ENCODE measurements at places on chromosomes 11 and 22. TPM values are rescaled to one million over a fixed set of nuclear protein-coding genes. Genes with fewer than 3 reads are reported as not detected.

Gene ZNF280B
- total RNA-seq, result not detected

Gene ZNRF3
- total RNA-seq, result 10.9 TPM

DNA sequence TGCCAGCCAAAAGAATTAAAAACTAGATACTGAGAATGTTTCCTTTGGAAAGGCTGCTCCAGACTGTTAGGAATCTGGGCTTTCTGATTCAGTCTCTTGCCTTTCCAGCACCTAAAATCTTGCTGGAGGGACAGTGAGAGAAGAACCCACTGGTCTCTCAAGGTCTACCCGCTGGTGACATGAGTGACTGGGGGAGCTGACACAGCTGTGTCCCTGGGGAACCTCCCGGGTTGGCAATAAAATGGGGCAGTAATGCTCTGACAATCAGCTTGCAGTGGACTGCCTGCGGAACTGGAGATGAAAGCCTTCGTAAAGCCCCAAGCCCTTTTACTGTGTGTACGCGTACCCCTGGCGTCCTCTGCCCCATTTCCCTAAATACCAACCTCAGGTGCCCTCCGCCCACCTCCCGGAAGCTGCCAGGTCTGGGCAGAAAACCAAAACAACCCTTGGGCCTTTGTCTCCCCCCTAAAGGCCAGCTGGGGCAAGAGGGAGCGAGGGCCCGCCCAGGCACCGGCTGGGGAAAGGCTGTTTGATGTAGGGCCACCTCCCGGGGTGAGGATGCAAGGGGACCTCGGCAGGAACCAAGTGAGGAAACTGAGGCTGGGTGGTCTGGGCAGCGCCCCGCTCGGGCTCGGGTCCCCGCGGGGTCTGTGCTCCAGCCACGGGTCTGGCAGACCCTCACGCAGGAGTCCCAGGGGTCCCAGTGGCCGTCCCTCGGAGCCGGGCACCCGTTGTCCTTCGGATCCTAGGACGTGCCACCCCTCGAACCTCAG, 741 bp downstream of the CARS1 start:
- peaks cover 20% of the 10 kb centered on the region for H3K36me3 ChIP-seq
- H3K27me3 ChIP-seq, result no peaks in the 10 kb centered on the region
- peak overlapping the region; percentile 88 for H3K27ac ChIP-seq
- peaks cover 22% of the 10 kb centered on the region for H3K4me1 ChIP-seq

GRCh38 chr22:31235081-31235480, 23.0 kb downstream of the LIMK2 start:
- DNase-seq, result no peak
- peaks cover 35% of the 10 kb centered on the region for H3K4me1 ChIP-seq
- no peak overlapping the region for H3K27ac ChIP-seq
- no peak overlapping the region for H3K4me3 ChIP-seq
- H3K27me3 ChIP-seq, result no peaks in the 10 kb centered on the region

DNA sequence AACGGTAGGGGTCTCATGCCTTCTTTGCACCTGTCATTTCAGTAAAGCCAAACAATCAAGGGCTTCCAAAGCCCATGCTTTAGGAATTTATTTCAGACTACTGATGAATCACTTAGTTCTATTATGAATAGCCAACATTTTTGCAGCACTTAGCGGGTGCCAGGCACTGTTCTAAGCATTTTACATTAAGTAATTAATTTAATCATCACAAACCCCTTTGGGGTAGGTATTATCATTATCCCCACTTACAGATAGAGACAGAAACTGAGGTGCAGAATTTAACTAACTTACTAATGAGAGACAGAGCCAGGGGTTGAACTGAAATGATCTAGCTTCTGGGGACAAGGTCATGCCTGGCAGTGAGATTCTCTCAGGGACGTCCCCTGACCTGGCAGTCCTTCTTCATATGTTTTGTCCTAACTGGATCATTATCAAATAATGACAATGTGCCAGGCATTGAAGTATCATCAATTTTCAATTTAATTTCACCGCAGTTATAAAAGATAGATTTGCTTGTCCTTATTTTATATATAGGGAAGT, 31.7 kb upstream of the NAV2 start:
- DNase-seq, result no peak
- H3K4me3 ChIP-seq, result no peak overlapping the region
- H3K27me3 ChIP-seq, result no peaks in the 10 kb centered on the region
- H3K27ac ChIP-seq, result peak overlapping the region; percentile 81
- peaks cover 50% of the 10 kb centered on the region for H3K4me1 ChIP-seq

DNA sequence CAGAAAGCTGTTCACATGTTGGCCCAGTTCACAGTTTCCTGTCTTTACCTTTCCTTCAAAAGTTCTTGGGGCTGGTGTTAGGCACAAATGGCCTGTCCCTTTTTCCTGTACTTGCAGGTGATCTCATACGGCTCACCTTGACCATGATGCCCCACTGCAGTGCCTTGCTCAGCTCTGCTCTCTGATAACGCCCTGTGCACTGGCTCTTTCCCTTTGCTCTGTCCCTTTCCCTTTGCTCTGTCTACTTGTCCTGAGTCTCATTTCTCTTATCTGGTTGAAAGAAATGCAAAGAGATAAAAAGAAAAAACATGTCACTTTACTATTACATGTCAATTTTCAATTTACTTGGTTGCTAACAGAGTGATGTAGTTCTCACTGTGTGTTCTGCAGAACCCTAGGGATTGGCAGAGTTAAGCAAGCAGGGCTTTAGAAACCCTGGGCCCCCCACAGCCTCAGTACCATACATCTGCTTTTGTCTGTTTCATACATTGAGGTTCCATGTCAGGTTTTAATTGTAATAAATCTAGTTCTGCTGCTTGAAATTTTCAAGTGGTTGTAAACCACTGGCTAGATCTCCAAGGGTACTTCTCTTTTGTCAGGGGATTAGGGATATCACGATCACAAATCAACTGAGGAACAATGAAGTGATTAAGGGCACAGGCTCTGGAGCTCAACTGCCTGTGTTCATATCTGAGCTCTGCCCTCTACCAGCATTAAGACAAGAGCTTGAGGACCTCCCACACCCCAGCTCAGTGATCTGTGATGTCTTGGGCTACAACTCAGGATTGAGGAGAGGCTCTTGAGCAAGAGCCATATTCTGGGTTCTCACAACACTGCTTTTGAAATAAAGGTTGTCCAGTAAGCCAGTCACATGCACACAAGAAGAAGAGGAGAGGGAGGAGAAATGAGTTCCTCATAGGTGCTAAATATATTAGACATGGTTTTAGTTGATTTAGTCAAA, 16.3 kb upstream of the SORL1 start:
- H3K4me1 ChIP-seq, result peaks cover 61% of the 10 kb centered on the region
- H3K27ac ChIP-seq, result no peak overlapping the region

DNA sequence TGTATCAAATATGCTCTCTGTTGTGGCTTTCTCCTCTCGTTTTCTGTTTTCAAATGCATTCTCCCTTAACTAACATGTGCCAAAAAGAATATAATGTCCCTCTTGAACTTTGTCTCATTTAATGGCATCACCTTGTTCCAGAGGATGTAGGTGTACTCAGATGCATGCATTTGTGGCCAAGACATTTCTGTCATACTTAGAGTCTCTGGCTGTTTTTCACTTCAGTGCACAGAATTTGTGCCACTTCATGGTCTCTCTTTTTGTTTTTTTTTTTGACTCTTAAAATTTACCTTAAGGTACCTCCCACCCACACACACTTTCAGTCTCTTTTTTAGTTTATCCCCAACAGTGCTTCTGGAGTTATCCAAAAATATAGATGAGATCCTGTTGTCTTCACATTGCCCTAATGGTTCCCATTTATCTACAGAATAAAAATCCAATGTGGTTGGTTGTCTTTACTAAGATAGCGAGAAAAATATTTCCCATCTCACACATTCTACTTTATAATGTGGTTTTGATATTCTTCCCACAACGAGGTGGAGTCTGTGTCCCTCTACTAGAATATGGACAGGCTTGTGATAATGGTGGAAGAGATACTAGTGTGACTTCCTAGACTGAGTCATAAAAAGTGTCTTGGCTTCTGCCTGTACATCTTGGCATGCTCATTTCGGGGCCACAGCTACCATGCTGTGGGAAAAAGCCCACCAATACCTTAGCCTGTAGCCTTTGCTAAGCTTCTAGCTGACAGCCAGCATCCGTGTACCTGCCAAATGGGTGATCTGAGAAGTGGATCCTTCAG, 125.8 kb downstream of the DDX10 start:
- no peak for DNase-seq
- no peak overlapping the region for H3K27ac ChIP-seq
- peaks cover 36% of the 10 kb centered on the region for H3K4me1 ChIP-seq
- H3K36me3 ChIP-seq, result no peaks in the 10 kb centered on the region
- no peaks in the 10 kb centered on the region for H3K27me3 ChIP-seq

Measured in esophagus squamous epithelium (tissue), 5 donors.